Activated T-cell treated with anti-CD3 and anti-CD28 coated beads, Interleukin-2, amount 50 U/mL, for 72 hours (primary cell): ENCODE measurements at places on chromosomes 3 and 15.

DNA sequence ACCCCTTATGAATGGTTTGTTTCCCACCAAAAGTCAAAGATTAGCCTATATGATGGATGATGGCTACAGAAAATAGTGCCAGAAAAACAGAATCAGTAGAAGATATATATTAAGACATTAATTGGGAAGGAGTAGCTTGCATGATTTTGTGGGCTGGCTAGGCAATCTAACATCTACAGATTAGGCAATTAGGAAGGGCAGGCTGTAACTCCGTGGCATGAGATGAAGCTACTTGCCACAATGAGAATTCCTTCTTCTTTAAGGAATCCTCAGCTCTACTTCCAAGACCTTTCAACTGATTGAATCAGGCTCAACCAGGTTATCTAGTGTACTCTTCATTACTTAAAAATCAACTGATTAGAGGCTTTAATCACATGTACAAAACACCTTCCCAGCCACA is 426.7 kb downstream of the LPP start:
- DNase-seq: no peak

DNA sequence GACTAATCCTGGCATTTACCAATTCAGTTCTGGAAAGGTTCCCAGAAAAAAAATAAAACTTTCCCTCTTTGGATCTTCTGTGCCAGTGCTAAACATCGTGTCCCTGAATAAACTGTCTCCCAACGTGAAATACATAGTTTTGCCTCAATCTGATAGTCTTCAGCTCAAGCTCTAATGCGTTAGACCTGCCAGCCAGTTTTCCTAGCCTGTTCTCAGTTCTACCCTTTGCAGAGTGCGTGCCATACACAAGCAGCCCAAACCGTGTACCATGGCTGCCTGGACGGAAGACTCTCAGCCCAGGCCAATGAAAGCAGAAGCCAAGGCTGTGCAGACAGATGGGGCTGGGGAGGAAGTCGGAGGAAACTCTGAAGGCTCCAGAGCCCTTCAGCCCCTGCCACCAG is 11.4 kb upstream of the OCA2 start:
- no peak for DNase-seq

DNA sequence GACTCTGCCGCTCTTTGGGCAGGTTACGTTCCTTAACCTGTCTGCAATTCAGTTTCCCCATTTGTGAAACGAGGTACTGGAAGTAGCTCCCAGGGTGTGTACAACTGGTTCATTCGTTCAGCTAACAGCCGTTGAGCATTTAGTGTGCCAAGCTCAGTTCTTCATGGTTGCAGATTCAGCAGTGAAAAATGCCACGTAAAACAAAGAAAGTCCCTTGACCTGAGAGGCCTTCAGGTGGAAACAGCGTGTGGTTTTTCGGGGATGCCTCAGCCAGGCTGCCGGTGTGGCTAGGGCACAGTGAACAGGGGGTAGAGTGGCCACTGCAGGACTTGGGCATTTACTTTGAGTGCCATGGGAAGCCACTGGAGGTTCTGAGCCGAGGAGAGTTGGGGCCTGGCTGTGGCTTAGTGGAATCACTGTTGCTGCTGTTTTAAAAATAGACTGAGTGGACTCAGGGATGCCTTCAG is 4.7 kb downstream of the SYNM start:
- no peak for DNase-seq

- no peak for DNase-seq
Observed at GRCh38 chr3:36318621-36319200, 61.6 kb upstream of the STAC start.

GRCh38 chr3:33430571-33430970 is 9.6 kb downstream of the UBP1 start:
- no peak for DNase-seq

GRCh38 chr3:161295325-161295724 is 74.2 kb downstream of the NMD3 start:
- no peak for DNase-seq

- DNase-seq: peak; percentile 62
Observed at GRCh38 chr3:13896473-13897154, 16.7 kb upstream of the WNT7A start.

DNA sequence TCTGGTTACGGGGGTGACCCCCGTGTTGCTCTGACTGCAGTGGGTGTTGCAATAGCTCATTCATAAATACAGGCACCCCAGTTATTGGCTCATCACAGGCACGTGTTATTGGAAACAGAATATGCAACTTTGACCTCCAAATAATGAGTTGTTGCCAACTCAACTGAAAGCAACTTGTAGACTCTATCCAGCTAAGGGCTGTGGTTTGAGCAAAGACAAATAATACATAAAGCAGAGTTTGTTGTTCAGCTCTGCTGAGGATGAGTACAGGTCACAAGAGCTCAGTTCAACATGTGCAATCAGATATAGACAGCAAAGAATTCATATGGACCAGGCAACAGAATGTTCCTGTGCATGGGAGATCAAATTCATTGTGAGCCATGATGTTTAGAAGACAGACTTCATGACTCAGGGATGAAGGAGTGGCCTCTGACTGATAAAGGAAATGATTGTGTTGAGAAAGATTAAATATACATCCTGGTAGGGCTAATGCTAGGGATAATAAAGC is 87.6 kb upstream of the LRIG1 start:
- no peak for DNase-seq

GRCh38 chr15:41258750-41259471 is 27.8 kb downstream of the CHP1 start:
- no peak for DNase-seq

GRCh38 chr15:70182858-70183695 is 85.4 kb upstream of the TLE3 start:
- DNase-seq: no peak

GRCh38 chr3:160919942-160920341 is 163.9 kb downstream of the PPM1L start:
- no peak for DNase-seq

DNA sequence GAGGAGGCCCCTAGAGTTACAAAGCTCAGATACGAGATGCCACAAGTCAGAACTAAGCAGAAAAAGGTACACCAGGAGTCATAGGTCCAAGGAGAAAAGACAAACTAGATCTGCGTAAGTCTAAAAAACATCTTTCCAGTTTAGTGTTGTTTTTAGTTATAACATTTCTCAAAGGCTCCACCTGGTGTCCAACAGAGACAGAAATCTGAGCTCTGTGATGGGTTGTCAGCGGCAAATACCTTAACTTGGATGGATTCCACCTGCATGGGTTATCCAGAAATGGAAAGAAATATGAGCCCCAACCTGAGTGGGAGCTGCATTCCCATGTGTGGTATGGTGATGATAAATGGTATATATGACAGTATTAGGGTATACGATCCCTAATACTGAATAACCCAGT is 238.6 kb upstream of the CHRM5 start:
- DNase-seq: no peak

DNA sequence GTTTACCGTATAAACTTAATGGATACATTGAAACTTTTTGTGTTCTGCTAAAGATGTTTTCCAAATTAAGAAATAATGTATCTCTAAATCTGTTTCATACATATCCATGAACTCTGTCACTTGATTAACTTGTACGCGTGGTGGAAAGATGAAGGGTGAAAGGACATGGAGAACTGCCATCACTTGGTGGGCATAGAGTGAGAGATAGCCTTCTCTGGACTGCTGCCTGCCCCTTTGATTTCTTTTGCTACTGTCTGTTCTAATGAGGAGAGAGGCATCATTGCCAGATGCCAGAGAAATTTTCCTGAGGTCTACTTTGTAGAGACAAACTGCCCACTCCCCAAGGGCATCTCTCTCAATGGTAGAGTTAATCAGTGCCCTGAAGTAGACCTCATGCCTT is 120.5 kb downstream of the SLMAP start:
- DNase-seq: no peak

- no peak for DNase-seq
Observed at GRCh38 chr3:55077726-55078125, 149.9 kb upstream of the LRTM1 start.

DNA sequence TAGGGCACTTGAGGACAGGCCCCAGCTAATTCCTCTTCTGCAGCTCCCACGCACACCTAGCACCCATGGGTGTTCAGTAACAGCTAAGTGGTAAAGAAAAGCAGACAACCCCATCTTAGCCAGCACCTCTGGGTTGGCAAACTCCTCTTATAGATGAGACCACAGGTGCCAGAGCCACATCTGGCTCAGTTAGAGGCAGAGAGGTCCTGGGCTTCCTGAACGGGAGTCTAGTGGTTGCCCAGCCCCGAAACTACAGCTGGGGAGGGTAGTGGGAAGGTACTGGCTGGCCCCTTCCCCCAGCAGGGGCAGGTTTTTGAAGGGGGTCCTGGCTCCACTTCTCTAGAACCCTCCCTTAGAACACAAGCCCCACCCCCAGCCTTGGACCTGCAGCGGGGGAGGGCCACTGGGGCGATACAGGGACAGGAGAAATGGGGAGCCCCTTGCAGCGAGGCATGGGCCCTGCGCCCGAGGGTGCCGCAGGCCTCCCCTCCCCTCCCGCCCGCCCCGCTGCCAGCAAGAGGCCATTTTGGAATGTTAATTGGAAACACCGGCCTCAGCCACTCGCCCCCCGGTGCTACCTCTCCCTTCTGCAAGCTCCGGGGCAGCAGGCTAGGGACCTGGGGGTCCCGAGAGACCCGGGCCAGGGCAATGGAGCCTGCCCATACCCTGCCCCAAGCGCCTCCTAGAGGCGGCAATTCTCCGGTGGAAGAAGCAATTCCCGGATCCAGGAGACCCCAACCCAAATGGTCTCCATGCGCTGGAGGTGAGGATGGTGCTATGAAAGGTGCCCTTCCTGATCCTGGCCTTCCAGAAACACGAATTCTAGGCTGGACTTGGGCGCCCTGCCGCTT is 1.5 kb downstream of the DUSP7 start:
- peak; percentile 20 for DNase-seq

GRCh38 chr15:47987908-47988532 is 132.8 kb upstream of the SLC24A5 start:
- DNase-seq: peak; percentile 28
